Activated CD8-positive, alpha-beta memory T cell treated with anti-CD3 and anti-CD28 coated beads for 1 hour (primary cell): ENCODE measurements at places on chromosomes 13 and 19.

GRCh38 chr19:46386996-46387712 is 26.2 kb downstream of the CCDC8 start:
- DNase-seq, result no peak

GRCh38 chr19:47272448-47273312 is 2.0 kb upstream of the INAFM1 start:
- DNase-seq, result no peak

DNA sequence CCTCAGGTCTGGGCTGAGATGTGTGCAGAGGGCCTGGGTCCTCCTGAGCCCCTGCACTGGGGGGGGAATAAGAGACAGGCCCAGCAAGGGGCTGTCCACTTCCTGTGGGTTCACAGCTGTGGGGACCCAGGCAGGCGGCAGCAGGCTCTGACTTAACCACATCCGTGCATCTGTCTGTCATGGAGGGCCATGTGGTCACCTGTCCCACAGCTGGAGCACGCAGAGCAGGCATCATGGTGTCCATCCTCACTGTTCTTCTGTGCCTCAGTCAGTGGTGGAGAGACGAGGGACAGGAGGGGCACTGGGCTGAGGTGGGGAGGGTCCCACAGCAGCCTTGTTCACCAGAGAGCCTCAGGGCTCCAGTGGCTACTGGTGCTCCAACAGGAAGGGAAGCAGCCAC is 16.3 kb upstream of the KIR3DL3 start:
- DNase-seq, result no peak

GRCh38 chr19:17526922-17527321 is 15.5 kb downstream of the PGLS start:
- no peak for DNase-seq

DNA sequence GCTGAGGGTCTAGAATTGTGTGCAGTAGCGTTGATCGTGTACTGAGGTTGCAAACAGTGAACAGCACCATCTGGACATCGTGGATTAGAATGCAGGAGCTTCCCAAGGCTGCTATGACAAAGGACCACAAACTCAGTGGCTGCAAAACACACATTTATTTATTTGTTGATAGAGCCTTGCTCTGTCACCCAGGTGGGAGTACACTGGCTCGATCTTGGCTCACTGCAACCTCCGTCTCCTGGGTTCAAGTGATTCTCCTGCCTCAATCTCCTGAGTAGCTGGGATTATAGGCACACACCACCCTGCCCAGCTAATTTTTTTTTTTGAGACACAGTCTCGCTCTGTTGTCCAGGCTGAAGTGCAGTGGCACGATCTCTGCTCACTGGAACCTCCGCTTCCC is 2.3 kb upstream of the UHRF1 start:
- DNase-seq, result no peak

DNA sequence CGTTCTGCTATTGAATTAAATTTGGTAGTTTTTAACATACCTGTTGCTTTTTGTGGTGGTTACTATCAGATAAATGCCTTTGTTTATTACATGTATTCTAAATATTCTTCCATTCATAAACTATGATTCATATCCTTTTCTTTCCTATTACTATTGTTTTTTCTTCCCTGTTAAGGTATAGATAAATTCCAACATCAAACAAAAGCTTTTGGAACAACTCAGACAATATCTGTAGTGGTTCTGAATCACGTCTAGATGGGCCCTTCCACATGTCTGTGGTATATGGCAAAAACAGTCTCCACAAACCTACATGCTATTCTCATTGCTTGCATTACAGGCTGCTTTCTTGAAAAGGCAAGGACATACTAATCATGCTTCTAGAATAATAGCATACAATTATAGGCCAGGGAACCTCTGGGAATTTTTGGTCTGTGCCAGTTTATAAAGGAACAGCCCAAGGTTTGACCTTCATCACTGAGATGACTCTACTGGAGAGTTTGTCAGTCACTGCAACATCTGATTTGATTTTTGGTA is 6.4 kb downstream of the LRCH1 start:
- DNase-seq, result no peak
